Activated naive CD4-positive, alpha-beta T cell treated with anti-CD3 and anti-CD28 coated beads, Interleukin-2, amount 10 ng/mL, durations not matched to agents 5 hours and 36 hours (primary cell): ENCODE measurements at places on chromosomes 3 and 15. TPM values are rescaled to one million over a fixed set of nuclear protein-coding genes. Genes with fewer than 3 reads are reported as not detected.

Gene KLF15
- not detected for total RNA-seq

Gene GOLGA8M
- total RNA-seq, result 1.0 TPM

Gene CACNA2D3
- total RNA-seq, result not detected

Gene OCA2
- not detected for total RNA-seq

Gene GPR87
- not detected for total RNA-seq

Gene DYNLT2B
- total RNA-seq, result 18.6 TPM

Gene ESYT3
- total RNA-seq, result 0.53 TPM

Gene NOX5
- not detected for total RNA-seq

Gene FBXW12
- not detected for total RNA-seq

Gene PLA2G4E
- total RNA-seq, result not detected

Gene PLS1
- 2.2 TPM for total RNA-seq

Gene DLL4
- total RNA-seq, result not detected

Gene TFDP2
- 23.0 TPM for total RNA-seq

Gene CPN2
- total RNA-seq, result not detected

Gene GPX1
- total RNA-seq, result 87.8 TPM

Gene CLDN16
- not detected for total RNA-seq

Gene SLC51B
- total RNA-seq, result not detected

Gene SEMA3F
- total RNA-seq, result not detected

Gene HHATL
- total RNA-seq, result not detected

Gene CAV3
- not detected for total RNA-seq

Gene TLR9
- 0.45 TPM for total RNA-seq

Gene SEMA3B
- total RNA-seq, result 0.30 TPM

Gene TIPARP
- total RNA-seq, result 52.0 TPM

Gene SLC35G2
- total RNA-seq, result not detected

Gene CALML4
- total RNA-seq, result 10.3 TPM

Gene LRRN1
- total RNA-seq, result 1.9 TPM

Gene GOLGA6A
- 0.08 TPM for total RNA-seq

Gene PLSCR2
- total RNA-seq, result not detected

Gene HES1
- total RNA-seq, result 5.7 TPM

Gene TTLL13
- total RNA-seq, result 0.34 TPM

Gene FHIT
- 91.1 TPM for total RNA-seq

Gene C3orf20
- 0.15 TPM for total RNA-seq

Gene SLC25A38
- total RNA-seq, result 38.2 TPM

Gene STRIT1
- total RNA-seq, result not detected

Gene GP5
- 4.9 TPM for total RNA-seq

Gene DUOX1
- not detected for total RNA-seq

Gene KY
- not detected for total RNA-seq

Gene PLCH1
- total RNA-seq, result 0.15 TPM

Gene DNAH12
- total RNA-seq, result 0.08 TPM

Gene SMCO1
- not detected for total RNA-seq

Gene DUSP7
- 43.2 TPM for total RNA-seq

Gene OXNAD1
- 76.3 TPM for total RNA-seq

Gene GOLGA8J
- total RNA-seq, result not detected
